ENCODE measurements at places on chromosomes 11 and 22. TPM values are rescaled to one million over a fixed set of nuclear protein-coding genes. Genes with fewer than 3 reads are reported as not detected.

Gene OR8A1
- not detected for total RNA-seq

Gene TMPRSS5
- not detected for total RNA-seq

Gene OR51B2
- not detected for total RNA-seq

Gene GSTT2B
- total RNA-seq, result not detected

Gene VSTM5
- 0.96 TPM for total RNA-seq

Gene TTC36
- total RNA-seq, result 17.9 TPM

Gene ROBO3
- 9.0 TPM for total RNA-seq

Gene CYP2R1
- 26.1 TPM for total RNA-seq

Gene NAALAD2
- total RNA-seq, result 1.3 TPM

Gene RAB3IL1
- total RNA-seq, result 1.2 TPM

Gene C11orf52
- total RNA-seq, result 3.0 TPM

Gene TMPRSS6
- 0.41 TPM for total RNA-seq

Gene SORL1
- 338 TPM for total RNA-seq

Gene SERPINH1
- 67.8 TPM for total RNA-seq

Gene CLDN5
- 72.9 TPM for total RNA-seq

Gene ADORA2A
- 6.2 TPM for total RNA-seq

Gene CARD18
- total RNA-seq, result not detected

Gene GAS2
- total RNA-seq, result 4.2 TPM

Gene KRTAP5-1
- total RNA-seq, result not detected

Gene EHF
- 406 TPM for total RNA-seq

Gene MED17
- 21.3 TPM for total RNA-seq

Gene KRTAP5-11
- not detected for total RNA-seq
